MCF 10A (cell line): ENCODE measurements at places on chromosomes 11 and 22.

DNA sequence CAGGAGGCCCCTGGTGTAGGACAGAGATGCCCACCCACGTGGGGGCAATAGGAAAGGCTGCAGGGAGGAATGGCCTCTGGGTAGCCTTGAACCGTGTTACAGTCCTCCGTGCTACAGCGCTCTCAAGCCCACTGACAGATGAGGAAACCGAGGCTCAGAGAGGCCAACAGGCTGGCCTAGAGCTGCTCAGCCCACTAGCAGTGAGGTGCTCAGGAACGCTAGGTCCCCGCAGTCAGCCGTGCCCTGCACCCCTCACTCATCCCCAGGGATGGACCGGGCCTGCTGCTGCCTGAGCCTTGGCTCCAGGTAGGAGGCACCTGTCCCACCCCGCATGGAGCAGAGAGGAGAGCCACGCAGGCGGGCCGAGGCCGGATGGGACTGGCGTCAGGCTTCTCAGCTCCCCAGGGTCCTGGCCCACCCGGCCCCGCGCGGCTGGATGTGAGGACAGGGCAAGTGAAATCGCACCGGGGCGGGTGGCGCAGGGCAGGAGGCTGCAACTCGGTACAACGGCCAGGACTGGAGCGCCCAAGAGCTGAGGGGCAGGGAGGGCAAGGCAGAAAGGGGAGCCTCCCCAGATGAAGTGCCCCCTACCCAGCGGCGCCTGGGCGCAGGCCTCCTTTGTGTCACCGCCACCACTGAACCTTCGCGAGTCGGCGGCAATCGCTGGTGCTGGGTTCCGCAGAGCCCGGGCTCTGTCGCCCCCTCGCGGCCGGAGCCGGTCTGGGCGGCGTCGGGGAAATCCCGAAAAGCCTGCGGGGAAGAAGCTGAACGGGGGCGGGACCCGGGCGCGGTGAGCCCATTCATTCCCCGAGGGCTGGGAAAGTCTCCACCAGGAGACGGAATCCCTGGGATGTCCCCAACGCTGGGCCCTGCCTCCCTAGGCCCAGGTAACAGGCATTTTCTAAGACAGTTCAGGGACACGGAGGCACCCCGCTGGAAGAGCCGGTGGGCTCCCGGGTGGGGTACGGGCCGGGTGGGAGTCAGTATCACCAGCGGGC is 8.4 kb upstream of the SLC2A11 start:
- peak; percentile 66 for DNase-seq

DNA sequence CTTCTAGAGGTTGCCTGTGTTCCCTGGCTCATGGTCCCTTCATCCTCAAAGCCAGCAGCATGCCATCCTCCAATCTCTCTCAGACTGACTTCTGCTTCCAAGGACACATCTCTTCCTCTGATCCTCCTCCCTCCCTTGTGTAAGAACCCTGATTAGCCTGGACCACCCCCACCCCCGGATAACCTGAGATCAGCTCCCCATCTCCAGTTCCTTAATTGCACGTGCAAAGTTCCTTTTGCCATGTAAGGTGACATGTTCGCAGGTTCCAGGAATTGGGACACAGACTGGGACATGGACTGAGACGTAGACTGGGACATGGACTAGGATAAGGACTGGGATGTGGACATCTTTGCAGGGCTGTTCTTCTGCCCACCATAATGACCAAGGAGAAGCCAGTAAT is 925.3 kb downstream of the TBC1D22A start:
- DNase-seq = no peak

- no peak for DNase-seq
Measured at GRCh38 chr11:103077554-103077953, 14.4 kb downstream of the DCUN1D5 start.

- DNase-seq = no peak
Measured at GRCh38 chr11:125343718-125344131, 152.3 kb downstream of the FEZ1 start.

DNA sequence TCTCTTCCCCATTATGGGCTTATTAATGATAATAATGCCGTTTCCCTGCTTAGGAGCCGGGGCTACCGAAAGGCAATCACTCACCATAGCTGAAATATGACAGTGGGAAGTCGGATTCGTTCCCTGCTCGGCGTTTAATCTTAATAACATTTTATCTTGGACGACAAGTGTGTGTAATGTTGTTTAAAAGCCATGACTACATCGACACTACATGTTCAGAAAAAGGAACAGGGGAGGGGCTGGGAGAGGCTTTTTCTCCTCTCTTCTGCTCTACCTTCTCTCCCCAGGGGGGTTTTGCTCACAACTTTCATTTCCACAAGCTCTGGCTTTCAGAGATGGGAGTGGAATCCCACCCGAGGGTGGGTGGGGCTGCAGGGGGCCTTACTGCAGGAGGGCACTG is 105.5 kb downstream of the DSCAML1 start:
- DNase-seq = no peak

- no peak for DNase-seq
Measured at GRCh38 chr11:45145379-45146071, 914 bp upstream of the PRDM11 start.

DNA sequence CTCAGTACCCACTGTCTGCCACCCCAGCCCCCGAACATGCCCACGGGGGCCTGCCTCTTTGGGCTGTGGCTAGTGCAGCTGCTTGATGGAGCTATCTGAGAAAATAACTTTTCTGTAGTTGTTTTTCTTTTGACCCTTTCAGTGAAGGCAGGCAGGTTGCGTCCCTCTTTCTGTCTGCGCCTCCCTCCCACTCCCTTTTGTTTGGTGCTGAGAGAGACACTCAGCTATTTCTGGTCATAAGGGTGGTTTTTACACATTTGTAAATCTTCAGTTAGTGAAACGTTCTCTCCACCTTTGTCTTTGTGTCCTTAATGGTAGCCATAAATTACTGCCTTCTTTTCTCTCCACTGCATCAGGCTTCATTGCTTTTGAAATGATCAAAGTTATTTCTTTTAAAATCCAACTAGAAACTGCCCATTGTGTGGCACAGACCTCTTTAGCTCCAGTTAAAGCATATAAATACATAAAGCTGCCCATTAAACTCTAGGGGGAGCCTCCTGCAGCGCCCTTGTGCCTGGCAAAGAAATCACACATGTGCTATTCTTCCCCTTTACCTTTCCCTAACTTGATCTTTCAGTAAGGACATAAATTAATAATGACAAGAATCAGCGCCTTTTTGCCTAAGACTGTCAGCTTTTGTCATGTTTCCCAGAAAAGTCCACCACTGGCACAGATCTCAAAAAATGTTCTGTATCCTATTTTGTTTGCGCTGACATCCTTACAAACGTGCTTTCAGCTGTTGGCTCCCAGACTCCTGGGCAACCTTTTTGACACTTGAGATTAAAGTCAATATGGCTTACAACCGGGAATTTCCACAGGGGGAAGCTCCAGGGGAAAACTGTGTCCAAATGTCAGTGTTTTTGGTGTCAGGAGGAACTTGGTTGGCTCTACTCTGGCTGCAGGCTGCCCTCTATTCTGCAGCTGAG is 1.7 kb upstream of the SCUBE2 start:
- DNase-seq = peak; percentile 6

DNA sequence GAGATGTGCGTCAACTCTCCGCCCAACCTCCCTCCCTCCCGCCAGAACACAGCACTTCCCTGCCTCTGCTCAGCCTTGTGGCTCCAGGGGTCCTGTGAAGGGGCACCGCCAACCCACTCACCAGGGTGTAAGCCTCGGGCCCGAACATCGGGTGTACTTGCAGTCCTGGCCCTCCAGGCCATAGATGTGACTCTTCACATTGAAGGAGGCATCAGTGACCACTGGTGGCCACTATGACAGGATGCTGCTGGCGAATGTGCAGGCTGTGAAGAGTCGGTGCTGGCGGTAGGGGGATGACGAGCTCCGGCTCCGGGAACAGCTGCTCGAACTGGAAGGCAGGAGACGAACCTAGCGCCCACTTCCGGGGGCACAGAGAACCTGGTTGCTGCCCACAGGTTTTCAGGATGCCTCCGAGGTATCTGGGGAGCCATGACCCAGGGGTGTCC is 97.4 kb downstream of the MED15 start:
- no peak for DNase-seq

DNA sequence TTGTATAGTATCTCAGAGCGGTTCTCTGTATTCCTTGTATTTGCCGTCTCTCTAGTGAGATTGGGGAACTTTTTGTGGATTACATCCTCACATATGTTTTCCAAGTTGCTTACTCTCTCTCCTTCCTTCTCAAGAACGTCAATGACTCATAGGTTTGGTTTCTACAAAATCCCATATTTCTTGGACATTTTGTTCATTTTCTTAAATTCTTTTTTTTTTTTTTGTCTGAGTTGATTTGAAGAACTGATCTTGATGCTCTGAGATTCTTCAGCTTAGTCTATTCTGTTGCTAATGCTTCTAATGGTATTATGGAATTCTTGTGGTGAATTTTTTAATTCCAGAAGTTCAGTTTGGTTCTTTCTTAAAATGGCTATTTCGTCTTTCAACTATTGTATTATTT is 28.4 kb upstream of the SLN start:
- no peak for DNase-seq

DNA sequence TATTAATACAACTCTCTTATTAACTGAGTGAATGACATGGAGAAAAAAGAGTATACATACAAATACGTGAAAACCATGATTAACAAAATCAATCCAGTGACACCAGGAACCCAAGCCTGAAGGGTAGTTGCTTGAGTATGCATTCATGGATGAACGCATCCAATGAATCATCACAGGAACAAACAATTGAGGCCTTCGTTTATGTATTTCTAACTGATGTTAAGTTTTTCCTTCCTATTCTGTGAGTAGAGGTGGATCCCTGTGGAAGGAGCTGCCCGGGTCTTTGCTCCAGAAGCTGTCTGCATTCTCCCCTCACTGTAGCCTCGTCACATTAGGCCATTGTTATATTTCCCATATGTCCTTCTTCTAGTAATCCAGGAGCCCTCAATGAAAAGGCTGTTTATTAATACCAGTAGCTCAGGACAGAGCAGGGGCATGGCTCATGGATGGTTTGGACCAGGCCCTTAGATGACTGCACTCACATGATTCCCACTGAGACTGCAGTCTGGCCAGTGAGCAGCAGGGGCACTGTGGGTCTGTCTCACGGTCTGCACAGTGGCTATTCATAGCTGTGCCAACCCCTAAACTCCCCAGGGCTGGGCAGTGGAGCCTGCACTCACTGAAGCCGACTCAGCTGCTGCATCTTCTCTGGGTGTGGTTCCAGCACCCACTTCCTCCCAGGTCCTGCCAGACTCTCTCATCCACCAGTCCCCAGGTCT is 128.1 kb upstream of the TOP3B start:
- DNase-seq = peak; percentile 83

DNA sequence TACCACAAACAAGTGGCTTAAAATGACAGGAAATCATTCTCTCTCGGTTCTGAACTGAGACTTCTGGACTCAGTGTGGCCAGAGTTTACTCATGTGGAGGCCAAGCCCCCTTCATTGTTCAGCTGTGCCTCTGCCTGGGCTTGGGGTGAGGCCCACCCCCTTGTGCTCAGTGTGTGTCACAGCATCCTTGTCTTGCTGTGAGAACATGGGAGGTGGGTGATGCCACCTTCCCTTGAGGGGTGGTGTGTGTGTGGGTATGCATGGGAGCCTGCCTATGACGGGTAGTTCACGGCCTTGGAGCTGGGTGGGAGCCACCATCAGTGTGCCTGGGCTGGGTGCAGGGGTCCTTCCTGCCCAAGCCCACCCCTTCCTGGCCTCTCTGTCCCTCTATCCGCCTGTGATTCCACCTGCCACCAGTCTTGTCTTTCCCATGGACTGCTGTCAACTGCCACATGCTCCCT is 101.7 kb downstream of the MORC2 start:
- DNase-seq = peak; percentile 25

- no peak for DNase-seq
Measured at GRCh38 chr11:88428959-88429358, 91.4 kb upstream of the CTSC start.

GRCh38 chr11:126341760-126342161 is 13.7 kb upstream of the ST3GAL4 start:
- peak; percentile 79 for DNase-seq

GRCh38 chr22:26642465-26643417 is 14.6 kb upstream of the MIAT start:
- DNase-seq = no peak

GRCh38 chr11:36361472-36361871 is 65.4 kb downstream of the PRR5L start:
- DNase-seq = no peak

- no peak for DNase-seq
Measured at GRCh38 chr22:50011447-50012210, 936 bp downstream of the IL17REL start.

DNA sequence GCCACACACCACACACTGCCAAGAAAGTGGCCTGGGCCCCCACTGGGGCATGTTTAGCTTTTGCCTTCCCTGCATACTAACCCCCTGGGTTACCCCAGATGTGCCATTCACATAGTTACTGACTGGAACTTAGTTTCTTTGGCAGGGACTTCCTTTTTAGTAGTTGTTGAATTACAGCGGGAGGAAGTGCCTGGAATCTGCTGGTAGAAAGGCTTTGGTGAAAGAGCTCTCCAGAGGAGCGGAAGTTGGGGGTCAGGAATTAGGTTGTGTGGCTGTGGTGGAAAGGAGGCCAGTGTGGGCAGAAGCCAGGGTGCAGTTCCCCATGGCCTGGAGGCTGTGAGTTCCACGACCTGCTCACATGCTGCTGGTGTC is 69.0 kb downstream of the MED15 start:
- DNase-seq = no peak

DNA sequence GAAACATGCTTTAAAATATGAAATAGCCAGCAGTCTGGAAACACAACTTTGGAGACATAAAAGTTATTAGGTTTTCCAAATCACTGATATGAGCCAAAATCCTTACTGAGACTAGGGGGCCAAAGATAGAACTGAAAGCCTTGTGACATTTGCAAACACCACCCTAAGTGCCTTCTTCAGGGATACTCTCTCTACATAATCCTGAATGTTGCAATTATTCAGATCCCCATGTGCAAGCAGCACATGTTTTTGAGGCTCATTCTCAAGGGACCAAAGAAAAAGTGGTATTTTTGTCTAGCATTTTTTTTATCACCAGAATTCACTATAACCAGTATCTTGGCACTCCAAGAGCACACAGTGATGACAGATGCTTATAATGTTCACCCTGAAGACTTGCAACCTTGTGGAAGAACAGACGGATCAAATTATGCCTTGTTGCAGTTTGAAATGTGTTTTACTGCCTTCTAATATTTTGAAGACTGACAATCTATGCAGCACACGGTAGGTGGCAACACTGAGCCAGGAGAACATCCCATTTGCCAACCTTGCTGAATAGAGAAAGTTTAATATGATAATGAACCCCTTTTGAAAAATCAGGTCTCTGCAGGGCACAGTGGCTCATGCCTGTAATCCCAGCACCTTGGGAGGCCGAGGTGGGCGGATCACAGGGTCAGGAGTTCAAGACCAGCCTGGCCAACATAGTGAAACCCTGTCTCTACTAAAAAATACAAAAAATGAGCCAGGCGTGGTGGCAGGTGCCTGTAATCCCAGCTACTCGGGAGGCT is 78.5 kb downstream of the PLEKHA7 start:
- DNase-seq = peak; percentile 64

DNA sequence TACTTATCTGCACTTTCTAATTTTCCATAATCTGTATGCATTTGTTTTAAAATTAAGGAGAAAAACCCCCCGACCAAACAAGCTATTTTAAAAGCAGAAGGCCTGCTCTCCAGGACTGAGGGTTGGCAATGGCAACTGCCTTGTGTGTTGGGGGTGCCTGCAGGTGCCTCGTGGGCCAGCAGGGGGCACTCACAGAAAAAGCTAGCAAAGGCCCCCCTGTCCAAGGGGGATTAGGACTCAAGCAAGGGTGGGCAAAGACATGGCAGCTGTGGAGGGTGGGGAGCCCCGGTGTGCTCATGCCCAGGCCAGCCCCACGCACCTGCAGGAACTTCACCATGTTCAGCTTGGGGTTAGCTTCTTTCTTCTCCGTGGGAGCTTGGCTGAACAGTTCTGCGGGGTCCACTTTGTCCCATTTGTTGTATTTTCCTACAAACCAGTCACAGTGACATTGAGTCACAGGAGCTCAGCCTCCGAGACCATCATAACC is 10.3 kb downstream of the TOP3B start:
- peak; percentile 27 for DNase-seq
